Activated T-helper 1 cell treated with anti-CD3 and anti-CD28 coated beads, Interleukin-2, amount 50 U/mL, for 16 hours (primary cell): ENCODE measurements at places on chromosomes 11 and 22.

DNA sequence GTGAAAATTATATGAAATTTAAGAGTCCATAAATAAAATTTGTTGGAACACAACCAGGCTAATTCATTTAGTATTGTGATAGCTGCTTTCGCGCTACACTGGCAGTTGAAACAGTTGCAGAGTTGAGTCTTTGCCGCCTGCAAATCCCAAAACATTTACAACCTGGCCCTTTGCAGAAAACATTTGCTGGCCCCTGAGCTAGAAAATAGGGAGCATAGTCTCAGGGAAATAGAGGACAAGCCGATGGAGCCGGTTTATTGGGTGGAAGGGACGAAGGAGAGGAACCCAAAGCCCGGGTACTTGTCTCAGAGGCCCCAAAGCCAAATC lies 527 bp upstream of the SAC3D1 start:
- no peak for DNase-seq

DNA sequence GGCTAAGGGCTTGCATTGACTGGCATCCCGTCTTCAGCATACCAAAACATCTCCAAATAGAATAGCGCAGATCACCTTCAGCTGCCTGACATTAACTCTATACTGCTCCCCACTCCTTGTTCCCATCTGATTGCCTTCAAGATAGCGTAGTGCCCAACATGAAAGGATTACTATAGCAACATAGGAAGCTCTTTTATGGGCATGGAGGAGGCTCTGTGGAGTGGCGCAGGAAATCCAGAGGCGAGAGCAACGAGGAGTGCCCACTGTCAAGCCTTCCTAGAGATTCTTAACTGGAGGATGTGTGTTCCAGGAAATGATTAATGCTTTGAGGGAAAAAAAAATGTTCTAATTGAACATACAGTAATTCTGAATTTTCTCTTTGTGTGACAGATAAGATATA lies 213.3 kb downstream of the CADM1 start:
- DNase-seq: no peak

DNA sequence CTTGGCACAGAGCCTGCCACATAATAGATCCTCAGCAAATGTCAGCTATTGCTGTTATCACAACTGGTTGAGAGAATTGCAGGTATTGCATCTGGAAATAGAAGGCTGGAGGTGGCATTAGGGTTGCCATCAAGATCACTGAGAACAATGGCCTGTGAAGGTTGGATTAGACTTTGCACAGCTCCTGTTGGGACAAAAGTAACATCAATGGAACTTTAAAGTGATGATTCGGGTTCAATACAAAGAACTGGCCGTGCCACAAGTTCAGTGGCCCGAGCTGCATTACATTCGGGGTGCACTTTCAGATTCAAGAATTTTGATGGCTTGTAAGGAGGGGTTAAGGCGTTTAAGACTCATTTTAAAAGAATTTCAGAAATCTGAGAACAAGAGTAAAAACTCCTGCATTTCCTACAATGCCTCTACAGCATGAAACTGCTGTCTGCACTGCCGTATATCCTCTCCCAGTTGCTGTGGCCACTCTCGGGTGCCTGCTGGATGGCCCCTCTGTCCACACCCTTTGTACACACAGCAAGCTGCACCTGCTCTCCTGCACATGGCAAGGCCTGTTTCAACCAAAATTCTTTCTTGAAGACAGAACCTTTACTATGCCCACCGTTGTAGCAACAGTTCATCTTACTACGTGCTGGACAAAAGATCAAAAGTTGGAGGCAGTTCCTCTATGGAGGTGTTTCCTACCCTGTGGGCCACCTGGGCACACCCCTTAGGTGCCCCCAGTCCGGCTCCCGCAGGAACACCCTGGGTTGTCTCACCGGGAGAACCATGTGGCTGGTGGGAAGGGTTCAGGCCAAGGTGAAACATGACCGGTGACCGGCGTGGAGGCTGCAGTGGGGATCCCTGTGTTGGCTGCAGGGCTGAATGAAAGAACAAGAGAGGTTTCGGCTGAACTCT lies 17.5 kb upstream of the SHANK2 start:
- no peak for DNase-seq

GRCh38 chr22:27419473-27419872 lies 382.1 kb downstream of the MN1 start:
- no peak for DNase-seq

DNA sequence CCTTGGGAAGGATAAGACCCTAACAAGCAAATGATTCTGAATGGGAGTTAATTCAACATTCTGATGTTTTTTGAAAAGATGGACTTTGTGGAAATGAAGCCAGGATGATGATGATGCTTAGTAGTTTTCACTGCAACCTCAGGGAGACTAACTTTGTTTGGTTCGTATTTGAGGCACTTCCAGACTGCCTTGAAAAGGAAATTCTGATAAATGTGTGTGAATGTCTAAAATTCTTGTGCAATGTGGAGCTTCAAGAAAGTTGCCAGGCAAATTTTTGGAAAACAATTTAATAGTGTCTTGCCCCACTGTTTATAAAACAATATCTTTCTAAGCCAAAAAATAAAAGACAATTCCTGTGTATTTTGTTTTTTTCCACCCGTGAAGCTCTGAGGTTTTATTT lies 11.2 kb upstream of the NAV2 start:
- DNase-seq: no peak

DNA sequence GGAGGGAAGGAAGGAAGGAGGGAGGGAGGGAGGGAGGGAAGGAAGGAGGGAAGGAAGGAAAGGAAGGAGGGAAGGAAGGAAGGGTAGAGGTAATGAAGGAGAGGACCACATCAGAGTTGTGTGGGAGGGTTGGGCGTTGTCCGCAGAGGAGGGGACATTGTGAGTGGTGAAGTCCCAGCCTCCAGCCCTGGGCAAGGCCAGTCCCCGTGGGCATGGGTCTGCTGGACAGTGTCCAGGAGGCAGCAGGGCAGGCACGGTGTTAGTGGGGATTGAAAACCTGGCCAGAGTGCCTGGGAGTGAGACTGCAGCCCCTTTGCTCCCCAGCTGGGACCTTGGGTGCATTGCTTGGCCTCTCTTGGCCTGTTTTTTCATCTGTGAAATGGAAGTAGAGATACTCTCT lies 1462.3 kb downstream of the BRD1 start:
- no peak for DNase-seq

DNA sequence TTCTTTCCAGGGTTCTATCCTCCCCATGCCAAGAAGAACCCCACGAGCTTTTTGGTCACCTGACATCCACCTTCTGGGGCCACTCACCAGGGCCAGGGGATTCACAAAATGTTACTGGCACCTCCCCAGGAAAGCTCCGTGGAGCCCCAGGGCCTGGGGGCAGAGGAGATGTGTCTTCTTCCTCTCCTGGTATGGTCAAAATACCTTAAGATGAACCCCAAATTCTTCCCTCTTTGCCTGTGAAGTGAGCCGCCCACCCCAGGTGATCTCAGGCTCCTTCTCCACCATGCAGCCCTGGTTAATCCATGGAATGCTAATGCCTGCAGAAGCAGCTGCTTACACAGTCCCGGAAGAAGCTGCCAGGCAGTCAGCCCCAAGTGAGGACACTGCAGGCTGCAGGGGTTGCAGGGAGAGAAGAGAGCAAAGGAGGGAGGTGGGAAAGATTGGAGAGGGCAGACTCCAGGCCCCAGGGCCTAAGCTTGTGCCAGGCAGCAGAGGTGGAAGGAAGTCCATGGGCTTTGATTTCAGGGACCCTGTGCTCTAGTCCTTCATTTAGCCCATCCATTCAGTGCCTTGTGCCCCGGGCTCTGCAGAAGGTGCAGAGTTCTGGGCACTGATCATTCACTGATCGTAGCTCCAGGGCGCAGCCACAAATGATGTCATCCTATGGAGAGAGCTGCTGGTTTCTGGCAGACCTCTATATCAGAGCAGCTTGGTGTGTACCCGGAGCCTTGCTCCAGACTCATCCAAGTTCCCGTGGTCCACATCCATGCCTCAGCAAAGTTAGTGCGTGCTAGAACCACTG lies 127.9 kb upstream of the NECTIN1 start:
- DNase-seq: no peak

DNA sequence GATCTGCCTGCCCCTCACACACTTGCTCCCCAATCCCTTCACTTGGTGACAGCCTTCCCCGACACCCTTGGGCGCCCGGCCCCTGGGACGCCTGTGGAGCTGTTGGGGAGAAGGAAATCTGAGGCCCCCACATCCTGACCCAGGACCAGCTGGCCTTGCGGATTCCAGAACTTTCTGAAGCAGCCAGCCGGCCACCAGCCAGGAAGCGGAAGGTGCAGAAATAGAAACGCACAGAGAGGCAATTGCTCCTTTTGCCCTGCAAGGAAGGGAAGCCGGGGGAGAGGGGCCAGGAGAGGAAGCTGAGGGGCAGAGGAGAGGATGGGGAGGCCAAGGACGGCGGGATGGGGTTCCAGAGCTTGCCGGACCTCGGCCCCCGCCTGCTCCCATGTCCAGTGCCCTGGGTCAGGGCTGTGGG lies 66.7 kb upstream of the LINC01488 start:
- no peak for DNase-seq

DNA sequence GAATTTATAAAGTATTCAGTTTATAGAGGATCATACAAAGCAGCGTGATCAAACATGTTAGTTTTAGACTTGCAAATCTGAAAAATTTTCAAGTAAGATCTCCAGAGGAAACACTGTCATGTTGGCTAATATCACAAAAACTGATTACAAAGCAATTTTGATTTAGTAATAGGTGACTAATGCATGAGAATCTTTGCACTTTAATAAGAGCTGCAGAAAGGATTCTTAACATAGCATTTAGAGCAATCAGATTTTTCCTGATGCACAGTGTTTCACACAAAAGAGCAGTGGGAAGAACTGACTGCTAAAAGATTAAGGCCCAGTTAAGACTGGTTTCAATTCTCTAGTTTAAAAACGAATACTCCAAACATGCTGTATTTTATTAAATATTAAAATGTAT lies 321.2 kb downstream of the GUCY1A2 start:
- no peak for DNase-seq

GRCh38 chr11:1131033-1131911 lies 26.5 kb upstream of the MUC5AC start:
- no peak for DNase-seq

DNA sequence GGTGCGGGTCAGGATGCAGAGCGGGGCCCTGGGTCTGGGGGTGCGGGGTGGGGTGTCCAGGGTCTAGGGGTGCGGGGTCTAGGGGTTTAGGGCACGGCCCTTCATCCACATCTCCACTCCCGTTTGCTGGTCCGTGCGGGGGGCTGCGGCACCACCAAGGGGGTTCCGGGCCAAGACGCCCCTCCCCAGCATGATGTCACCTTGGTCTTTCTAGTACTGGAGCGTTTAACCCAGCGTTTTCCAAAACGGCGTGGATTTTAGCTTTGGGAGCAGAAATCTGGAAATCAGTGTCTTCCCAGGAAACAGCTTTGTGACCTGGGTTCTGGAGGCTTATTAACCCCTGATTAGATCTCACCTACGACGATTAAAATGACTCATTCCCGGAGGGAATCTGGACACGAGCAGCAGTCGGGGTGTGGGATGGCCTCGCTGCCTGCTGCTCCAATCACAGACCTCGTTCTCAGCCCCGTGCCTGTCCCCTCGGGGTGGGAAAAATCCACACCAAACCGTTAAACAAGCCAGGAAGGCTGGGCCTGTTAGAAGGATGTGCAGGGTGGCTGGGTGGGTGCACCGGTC lies 759 bp downstream of the AP2A2 start:
- no peak for DNase-seq

- no peak for DNase-seq
Measured at GRCh38 chr22:45321827-45322226, 12.1 kb downstream of the FAM118A start.

GRCh38 chr11:133901316-133901715 lies 55.5 kb downstream of the IGSF9B start:
- no peak for DNase-seq

- no peak for DNase-seq
Measured at GRCh38 chr11:117900720-117901440, 24.4 kb upstream of the FXYD6 start.

DNA sequence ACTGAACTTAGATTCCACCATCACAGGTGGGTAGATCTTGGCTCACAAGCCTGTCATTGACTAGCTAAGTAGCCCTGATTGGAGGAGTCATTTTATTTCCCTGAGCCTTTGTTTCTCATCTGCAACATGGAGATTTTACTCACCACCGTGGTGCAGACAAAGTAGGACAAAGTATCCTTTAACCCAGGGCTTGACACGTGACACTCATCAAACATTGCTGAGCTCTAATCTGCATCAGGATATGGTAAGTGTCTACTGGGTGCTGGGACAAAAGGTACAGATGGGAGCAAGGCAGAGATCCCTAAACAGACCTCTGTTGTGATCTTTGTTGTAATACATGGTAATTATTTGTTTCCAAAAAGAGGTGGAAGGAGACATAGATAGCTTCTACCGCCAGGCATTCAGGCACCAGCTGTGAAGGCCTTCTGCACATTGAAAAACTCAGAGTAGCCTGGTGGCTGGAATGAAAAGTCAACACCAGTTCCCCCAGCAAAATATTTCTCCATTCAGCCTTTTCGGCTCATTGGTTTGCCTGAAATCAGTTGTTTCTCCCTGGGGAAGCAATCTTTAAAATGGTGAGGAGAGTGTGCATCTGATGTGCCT lies 18.3 kb upstream of the MICAL2 start:
- DNase-seq: no peak

DNA sequence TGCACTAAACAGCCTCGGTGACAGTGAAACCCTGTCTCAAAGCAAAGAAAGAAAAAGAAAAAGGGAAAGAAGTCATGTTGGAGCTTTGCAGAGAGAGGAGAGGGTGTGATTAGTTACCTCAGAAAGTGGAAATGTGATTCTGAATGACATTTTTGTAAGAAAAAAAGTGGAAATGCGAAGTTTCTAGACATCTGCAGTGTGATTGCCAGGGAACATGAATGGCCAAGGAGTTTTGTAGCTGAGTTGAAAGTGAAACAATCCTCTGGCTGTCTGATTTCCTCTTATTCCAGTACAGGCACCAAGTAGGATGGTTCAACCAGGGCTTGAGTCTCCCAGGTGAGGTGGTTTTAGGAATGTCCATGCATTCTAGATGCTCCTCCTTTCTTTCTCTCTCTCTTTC lies 17.8 kb upstream of the SYVN1 start:
- no peak for DNase-seq

DNA sequence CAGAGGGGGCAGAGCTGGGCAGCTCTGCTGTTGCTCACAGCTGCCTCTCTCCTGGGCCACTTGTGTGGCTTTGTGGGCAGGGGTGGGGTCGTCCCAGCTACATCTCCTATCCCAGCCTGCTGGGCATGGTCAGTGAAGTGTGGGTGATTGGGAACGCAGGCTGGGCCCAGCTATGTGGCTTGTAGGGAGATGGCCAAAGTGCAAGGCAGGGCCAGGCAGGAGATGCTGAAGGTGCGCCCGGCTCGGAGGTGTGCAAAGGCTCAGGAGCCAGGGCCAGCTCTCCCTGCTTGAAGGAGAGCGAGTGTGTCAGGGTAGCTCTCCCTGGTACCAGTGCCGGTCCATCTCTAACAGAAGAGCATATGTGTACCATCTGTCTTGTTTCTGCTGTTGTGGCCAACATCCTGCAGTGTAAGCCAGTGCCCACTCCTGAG lies 8.4 kb upstream of the RANBP1 start:
- DNase-seq: no peak

GRCh38 chr11:29755474-29755873 lies 261.4 kb downstream of the KCNA4 start:
- no peak for DNase-seq

GRCh38 chr11:7516475-7516874 lies 2.7 kb downstream of the PPFIBP2 start:
- no peak for DNase-seq
